ENCODE measurements at places on chromosomes 6 and 20.

DNA sequence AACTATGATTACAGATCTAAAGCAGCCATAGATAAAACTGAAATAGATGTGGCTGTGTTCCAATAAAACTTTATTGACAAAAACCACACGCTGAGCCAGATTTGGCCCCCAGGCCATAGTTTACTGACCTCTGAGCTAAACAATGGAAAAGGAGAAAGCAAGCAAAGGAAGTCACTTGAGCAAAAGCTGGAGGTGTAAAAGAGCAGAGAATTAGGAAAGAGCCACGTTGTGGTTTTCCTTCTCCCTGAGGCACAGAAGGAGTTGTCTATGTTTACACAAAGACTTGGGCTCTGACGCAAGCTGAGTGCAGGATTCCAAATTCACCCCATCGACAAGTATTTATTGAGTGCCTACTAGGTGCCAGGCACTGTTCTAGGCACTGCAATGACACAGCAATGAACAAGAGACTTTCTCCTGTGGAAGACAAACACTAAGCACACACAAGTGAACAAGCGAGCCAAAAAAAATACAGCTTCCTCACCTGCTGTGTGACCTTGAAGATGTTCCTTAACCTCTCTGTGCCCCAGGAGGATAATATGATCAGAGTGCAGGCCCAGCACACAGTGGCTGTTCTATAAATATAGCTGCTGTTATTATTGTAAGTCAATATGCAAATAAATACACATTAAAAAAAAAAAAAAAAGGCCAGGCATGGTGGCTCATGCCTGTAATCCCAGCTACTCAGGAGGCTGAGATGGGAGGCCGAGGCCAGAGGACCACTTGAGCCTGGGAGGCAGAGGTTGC lies 75.4 kb upstream of the PTPN1 start:
- no peak for DNase-seq

GRCh38 chr20:740162-740561 lies 28.1 kb downstream of the SLC52A3 start:
- DNase-seq, result no peak

DNA sequence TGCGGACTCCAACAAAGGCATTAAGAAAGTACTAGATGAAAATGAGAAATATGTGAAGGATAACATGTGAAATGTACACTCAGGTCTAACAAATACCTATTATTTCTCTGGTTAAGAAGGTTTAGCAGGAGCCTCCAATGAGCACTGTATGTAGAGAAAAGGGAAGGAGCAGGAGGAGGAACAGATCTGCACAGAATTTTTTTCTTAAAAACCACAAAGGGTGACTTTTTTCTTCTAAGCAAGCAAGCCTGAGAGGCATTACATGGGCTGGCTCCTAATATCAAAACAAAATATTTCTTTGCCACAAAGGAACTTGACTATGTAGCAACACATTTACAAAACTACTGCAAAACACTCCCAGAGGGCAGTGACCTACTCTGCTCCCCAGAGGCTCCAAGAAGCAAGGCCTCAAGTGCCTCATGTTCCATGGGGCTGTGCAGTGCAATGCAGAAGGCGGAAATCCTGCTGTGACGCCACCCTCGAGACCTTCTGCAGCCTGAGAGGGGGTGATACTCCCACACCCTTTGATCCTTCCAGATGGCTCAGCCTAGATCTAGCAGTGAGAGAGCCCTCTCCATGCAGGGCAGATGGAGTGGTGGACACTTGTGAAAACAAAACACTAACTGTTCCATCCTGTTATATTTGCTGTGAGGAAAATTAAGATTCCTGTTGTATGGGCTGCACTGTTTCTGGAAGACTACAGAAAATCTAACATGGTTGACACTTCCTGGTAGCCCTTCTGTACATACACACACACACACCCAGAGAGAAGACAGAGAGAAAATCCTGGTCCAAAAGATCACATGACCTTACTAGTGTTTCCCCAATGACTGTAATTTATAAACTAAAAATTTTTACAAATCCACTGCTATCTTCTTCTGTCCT lies 36.0 kb upstream of the SMIM29 start:
- no peak for DNase-seq

DNA sequence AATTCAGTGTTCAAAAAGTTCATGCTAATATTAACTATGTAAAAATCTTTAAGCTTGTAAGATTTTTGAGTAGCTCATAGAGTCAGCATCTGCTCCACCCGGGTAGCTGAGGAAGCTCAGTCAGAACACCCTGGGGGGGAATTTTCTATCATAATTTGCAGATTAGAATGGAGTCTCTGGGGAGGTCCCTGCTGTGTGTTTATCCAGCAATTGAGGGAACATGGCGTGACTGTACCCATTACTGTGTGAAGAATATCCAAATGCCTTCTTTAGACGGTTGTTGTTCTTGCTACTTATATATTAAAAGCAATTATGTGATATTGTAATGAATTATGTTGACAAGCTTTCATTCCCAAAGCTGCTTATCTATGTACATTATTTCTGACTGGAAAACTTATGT lies 64.8 kb downstream of the AIG1 start:
- DNase-seq, result no peak

DNA sequence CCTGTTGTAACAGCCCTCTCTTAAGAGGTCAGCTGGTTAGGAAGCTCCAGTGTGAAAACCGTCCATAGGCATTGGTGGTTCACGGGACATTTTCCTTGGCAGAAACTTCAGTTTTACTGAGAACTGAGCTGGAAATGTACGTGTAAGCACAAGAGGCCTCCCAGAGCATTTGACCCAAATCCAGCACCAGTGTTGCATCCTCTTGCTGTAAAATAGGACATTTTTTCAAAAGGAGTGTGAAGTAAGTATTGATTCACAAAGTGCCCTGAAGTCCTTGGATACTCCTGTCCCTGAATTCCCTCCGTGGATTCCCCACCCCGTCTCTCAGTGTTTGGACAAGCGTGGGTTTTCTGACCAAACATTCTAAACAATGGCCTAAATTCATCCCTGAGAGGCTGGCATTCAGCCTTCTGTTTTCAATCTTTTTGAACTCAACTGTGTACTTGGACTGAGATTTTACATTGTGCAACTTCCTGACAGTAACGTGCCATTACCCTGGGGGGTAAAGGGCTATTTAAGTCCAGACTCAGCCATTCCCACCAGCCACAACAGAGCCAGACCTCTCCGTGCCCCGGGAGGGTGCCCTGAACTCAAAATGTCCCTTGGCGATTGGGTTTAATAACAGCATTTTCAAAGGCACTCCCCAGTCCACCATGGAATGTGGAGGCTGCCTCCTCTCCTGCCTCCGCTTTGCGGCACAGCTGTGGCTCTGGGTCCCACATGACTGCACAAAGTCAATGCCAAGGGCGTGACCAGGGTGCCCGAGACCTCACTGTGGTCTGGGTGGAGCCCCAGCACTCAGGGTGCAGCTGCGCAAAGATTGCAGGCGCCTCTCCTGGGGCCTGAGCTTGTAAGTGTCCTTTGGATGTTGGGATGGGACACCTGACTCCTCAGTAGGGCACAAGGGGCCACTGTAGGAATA lies 92.7 kb upstream of the AFDN start:
- no peak for DNase-seq

GRCh38 chr6:6006006-6006427 lies 708 bp downstream of the NRN1 start:
- no peak for DNase-seq

GRCh38 chr6:42032366-42032765 lies 18.0 kb upstream of the TAF8 start:
- no peak for DNase-seq

DNA sequence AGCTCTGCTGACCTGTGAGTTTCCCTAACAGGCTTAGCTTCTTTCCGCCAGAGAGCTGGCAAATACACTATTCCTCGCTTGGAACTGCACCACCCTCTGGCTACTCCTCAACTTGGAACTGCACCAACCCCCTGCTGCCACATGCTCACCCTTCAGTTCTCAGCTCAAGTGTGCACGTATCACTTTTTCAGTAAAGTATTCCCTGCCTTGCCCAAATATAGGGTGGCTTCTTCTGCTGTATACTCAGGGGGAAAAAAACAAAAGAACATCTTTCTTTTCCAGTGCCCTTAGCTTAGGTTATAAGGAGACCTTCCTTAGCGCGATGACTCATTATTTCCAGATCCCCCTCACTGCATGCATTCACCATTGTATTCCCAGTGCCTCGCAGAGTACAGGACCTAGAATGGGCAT lies 21.2 kb downstream of the GNAS-AS1 start:
- DNase-seq, result no peak

DNA sequence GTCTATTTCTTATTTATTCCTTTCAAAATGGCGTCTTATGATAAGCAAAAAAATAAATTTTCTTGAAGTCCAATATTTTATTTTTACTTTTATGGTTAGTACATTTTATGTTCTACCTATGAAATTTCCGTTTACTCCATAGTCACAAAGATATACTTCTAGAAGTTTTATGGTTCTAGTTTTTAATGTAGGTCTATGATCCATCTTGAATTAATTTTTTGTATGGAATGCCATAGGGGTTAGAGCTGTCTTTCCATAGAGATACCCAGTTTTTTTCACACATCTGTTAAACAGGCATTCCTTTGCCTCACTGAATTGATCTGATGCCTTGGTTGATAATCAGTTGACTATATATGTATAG lies 24.9 kb upstream of the ASIP start:
- DNase-seq, result no peak

- DNase-seq, result no peak
These were observed 65.3 kb upstream of the VGLL2 start for GRCh38 chr6:117200067-117200466.

- DNase-seq, result no peak
These were observed 45.3 kb downstream of the SLC2A12 start for GRCh38 chr6:134007077-134007476.

GRCh38 chr20:56504373-56505005 lies 20.1 kb upstream of the FAM209A start:
- no peak for DNase-seq

DNA sequence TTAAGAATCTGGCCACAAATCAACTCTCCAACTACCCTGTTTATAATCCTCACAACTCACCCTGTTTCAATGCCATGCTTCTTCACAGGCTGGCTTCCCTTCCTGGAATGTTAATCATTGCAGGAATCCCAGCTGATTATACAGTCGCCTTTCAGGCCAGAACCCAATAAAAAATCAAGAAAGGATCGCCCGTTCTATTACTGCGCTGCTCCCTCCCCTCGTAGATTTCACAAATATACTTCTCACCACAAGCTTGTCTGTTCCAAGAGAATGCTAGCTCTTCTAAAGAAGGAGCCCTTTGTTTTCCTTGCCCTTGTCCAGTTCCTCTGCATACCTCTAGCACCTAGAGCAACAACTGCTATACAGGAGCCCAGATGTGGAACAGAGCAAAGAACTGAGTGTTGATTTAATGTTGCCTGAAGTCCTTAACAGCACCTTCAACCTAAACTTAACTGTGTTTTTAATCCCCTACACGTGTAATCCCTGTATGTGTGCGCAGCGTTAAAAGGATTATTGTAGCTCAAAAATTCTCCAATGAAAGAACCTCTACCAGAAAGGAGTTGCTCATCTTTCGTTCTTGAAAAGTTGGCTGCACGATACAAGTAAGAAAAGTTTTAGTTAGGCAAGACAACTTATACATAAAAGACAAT lies 988 bp downstream of the ECHDC1 start:
- no peak for DNase-seq

- no peak for DNase-seq
These were observed 9.2 kb upstream of the ZNF831 start for GRCh38 chr20:59154317-59155013.

GRCh38 chr20:44861531-44862006 lies 23.9 kb upstream of the YWHAB start:
- DNase-seq, result no peak

GRCh38 chr20:2794202-2794748 lies 6.2 kb downstream of the CPXM1 start:
- no peak for DNase-seq
